Activated CD4-positive, alpha-beta T cell treated with anti-CD3 and anti-CD28 coated beads for 1 hour (primary cell): ENCODE measurements at places on chromosomes 4 and X.

DNA sequence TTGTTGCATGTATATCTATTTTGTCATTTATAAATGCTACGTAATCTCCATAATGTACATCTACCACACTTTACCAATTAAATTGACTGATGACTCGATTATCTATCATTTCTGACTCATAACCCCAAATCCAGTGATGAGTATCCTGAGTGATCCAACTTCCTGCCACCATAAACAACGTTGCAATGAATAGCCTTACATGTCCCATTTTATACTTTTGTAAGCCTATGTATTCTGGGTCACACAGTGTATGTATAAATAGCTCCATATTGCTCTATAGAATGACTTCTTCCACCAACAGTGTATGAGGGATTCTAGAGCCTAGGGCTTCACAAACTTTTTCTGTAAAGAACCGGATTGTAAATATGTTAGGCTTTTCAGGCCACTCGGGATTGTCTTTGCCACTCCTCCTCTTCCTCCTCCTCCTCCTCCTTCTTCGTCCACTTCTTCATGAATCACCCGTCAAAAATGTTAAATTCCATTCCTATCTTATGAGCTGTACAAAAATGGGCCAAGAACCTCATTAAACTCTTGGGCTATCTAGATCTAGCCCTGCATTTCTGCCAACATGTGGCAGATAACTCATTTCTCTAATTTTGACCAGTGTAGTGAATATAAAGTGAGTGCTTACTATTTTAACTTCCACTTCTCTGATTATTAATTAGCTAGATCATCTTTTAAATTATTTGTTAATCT is 672.2 kb upstream of the AMOT start:
- no peak for DNase-seq

- no peak for DNase-seq
Measured at GRCh38 chr4:174654634-174655033, 132.3 kb upstream of the HPGD start.

DNA sequence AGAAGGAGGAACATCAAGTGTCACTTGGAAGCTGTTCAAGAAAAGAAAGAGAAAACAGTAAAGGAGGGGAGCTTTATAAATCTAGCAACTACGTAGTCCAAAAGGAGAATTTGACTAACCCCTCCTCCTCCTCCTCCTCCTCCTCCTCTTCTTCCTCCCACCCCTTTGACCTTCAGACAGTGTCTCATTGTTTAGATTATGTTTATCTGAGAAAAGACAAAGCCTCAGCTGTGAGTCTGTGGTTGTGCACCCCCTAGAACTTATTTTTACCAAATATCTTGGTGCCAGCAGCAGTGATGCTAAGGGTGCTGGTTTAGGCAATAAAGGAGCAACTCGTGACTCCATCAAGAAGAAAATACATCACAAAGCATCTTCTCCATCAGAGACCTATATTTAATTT is 68.9 kb upstream of the BMP2K start:
- DNase-seq: no peak

DNA sequence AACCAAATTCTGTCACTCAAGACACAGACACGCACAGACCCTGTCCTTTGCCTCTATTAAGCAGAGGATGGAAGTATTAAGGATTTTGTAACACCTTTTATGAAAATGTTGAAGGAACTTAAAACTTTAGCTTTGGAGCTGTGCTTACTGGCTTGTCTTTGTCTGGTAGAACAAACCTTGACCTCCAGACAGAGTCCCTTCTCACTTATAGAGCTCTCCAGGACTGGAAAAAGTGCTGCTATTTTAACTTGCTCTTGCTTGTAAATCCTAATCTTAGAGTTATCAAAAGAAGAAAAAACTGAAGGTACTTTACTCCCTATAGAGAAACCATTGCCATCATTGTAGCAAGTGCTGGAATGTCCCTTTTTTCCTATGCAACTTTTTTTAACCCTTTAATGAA is 215.7 kb downstream of the GC start:
- no peak for DNase-seq

GRCh38 chr4:182969651-182970279 is 52.6 kb upstream of the DCTD start:
- no peak for DNase-seq

- no peak for DNase-seq
Measured at GRCh38 chrX:150573106-150573505, 4.7 kb downstream of the MTM1 start.

- no peak for DNase-seq
Measured at GRCh38 chrX:111168314-111168713, 72.3 kb downstream of the PAK3 start.
